Neural crest cell (in vitro differentiated cells): ENCODE measurements at places on chromosomes 5 and 9. TPM values are rescaled to one million over a fixed set of nuclear protein-coding genes. Genes with fewer than 3 reads are reported as not detected.

GRCh38 chr9:114805670-114806525 lies at the start of gene TNFSF15:
TSS of gene TNFSF15 (minus strand) at chr9:114806039. CDS start at chr9:114806012, 27 bp downstream.
- no peak within 1 kb of the TSS for H3K4me3 ChIP-seq
- no peak for DNase-seq
- H3K27me3 ChIP-seq: peaks cover 37% of the 10 kb centered on the region
- H3K4me1 ChIP-seq: peaks cover 16% of the 10 kb centered on the region
- H3K27ac ChIP-seq: no peak within 1 kb of the TSS

GRCh38 chr5:472076-472655 lies 29.2 kb downstream of the EXOC3 start:
- H3K4me1 ChIP-seq: peaks cover 7% of the 10 kb centered on the region
- H3K36me3 ChIP-seq: no peaks in the 10 kb centered on the region
- no peak overlapping the region for H3K27ac ChIP-seq
- peaks cover 27% of the 10 kb centered on the region for H3K27me3 ChIP-seq

DNA sequence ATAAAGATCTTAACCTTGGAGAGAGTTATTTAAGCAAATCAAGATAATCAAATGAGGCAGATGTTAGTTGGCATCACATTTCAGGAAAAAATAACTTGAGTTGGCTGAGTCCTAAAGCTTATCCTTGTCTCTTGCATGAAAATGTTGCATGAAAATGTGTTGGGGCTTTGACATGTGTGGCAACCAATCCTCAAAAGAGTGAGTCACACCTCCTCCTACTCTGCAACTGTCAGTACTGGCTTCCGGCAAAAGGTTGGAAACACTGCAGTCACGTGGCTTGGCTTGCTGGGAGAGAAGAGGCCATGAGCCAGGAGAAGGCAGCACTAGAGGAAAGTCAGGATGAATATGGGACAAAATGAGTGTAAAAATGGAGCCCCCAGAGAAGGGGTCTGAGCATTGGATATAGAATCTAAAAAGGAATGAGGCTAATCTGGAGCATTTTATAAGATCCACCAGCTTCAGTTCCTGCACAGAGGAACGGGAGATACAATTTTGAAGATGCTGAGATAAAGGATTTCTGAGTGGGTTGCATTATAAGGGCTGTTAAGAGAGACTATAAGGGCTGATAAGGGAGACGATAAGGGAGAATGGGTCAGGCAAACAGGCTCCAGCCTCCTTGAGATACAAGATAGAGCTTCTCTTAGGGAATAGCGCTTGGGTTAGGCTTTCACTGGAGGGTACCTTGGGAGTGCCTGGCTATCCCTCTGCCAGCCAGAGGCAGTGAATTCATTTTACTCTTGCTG lies 43.1 kb downstream of the SPATA31D1 start:
- H3K27ac ChIP-seq: no peak overlapping the region
- no peaks in the 10 kb centered on the region for H3K27me3 ChIP-seq
- DNase-seq: no peak
- no peaks in the 10 kb centered on the region for H3K36me3 ChIP-seq

- H3K4me1 ChIP-seq: peaks cover 50% of the 10 kb centered on the region
- H3K27me3 ChIP-seq: no peaks in the 10 kb centered on the region
- no peaks in the 10 kb centered on the region for H3K36me3 ChIP-seq
- no peak for DNase-seq
Measured at GRCh38 chr5:135393691-135394090, 5.3 kb downstream of the MACROH2A1 start.

GRCh38 chr5:44299394-44299793 lies 89.8 kb downstream of the FGF10 start:
- no peaks in the 10 kb centered on the region for H3K36me3 ChIP-seq
- H3K27me3 ChIP-seq: no peaks in the 10 kb centered on the region
- no peak overlapping the region for H3K4me3 ChIP-seq
- no peaks in the 10 kb centered on the region for H3K4me1 ChIP-seq
- DNase-seq: no peak

DNA sequence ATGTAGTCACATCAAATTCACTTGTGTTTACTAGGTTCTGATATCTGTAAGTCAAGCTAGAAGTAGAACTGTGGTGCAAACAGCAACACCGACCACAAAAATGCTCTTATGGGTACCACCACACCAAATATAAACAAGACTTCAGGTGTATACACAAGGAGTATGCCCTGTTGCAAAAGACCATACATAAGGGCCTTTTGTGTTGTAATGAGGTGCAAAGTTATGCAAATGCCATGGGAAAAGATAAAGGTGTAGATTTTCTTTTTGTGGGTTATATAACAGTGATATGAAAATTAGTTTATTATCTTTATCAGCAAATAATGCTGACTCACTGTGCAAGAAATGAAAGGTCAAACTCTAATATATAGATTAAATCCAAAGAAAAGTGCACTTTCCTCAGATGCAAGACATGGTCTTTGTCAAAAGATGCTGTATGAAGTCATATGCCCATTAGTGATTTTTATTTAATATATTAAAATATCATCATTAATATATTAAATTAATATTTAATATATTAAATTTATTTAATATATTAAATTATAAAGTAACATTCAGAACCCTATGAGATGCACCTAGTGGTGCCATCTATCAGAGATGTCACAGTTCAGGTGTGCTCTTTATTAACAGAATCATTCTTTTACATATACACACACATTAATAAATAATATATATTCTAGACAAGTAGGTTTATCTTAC lies 26.7 kb upstream of the ALDH1A1 start:
- DNase-seq: no peak
- peaks cover 6% of the 10 kb centered on the region for H3K4me1 ChIP-seq
- H3K27me3 ChIP-seq: no peaks in the 10 kb centered on the region
- no peaks in the 10 kb centered on the region for H3K36me3 ChIP-seq
- no peak overlapping the region for H3K4me3 ChIP-seq

- H3K4me3 ChIP-seq: peak overlapping the region; percentile 77
- no peak overlapping the region for H3K27ac ChIP-seq
- H3K36me3 ChIP-seq: peaks cover 5% of the 10 kb centered on the region
- peaks cover 93% of the 10 kb centered on the region for H3K27me3 ChIP-seq
- peaks cover 18% of the 10 kb centered on the region for H3K4me1 ChIP-seq
- peak; percentile 6 for DNase-seq
Measured at GRCh38 chr5:80960531-80961375, 590 bp downstream of the RASGRF2 start.

GRCh38 chr5:146644831-146645230 lies 128.8 kb upstream of the GPR151 start:
- H3K36me3 ChIP-seq: no peaks in the 10 kb centered on the region
- no peak overlapping the region for H3K27ac ChIP-seq
- DNase-seq: no peak
- H3K4me3 ChIP-seq: no peak overlapping the region
- no peaks in the 10 kb centered on the region for H3K27me3 ChIP-seq

DNA sequence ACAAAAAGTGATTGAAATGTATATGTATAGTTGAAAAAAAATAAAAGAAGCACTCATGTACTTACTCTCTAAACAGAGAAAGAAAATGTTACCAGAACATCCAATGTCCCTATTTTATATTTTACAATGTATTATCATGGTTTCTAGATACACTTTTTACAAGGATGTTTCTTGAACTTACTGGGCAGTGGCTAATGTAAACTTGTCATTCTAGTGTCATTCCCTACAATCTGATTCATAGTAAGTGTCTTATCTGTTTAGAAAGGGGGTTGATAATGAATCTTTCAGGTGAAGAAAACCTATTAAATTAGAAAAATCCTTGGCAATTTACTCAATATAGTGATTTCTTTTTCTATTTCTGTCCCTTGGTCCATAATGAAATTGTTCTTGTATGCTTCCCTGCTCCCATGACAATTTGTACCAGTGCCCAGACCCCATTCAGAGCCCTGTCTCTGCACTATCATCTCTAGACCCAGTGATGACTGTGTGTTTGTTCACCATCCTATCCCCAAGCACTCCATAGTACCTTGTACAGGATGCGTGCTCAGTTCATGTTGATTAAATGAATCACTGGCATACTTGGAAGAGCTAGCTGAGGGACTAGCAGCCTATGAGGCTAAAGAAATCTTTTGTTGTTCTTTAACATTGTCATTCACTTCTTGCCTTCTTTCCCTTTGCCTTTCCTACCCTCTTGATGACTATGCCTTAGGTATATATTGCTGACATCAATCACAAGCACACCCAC lies 101.2 kb downstream of the HMHB1 start:
- H3K27ac ChIP-seq: no peak overlapping the region
- peaks cover 4% of the 10 kb centered on the region for H3K27me3 ChIP-seq
- H3K4me3 ChIP-seq: no peak overlapping the region
- DNase-seq: no peak
- no peaks in the 10 kb centered on the region for H3K4me1 ChIP-seq
- H3K36me3 ChIP-seq: no peaks in the 10 kb centered on the region

DNA sequence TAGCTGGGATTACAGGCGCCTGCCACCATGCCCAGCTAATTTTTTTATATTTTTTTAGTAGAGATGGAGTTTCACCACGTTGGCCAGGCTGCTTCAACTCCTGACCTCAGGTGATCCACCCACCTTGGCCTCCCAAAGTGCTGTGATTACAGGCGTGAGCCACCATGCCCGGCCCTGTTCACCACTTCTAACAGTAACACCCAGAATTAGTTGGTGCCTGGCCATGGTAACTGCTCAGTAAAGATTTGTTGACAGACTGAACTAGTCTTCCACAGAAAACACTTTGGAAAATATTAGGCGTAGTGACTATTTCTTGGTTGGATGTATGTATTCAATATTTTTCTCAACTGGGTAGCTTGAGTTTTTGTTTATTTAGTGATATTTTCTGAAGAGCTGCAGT lies 24.0 kb downstream of the TUT7 start:
- DNase-seq: no peak
- H3K27me3 ChIP-seq: no peaks in the 10 kb centered on the region
- peaks cover 20% of the 10 kb centered on the region for H3K36me3 ChIP-seq

- no peaks in the 10 kb centered on the region for H3K27me3 ChIP-seq
- peak overlapping the region; percentile 69 for H3K27ac ChIP-seq
- no peak overlapping the region for H3K4me3 ChIP-seq
- DNase-seq: no peak
- H3K36me3 ChIP-seq: peaks cover 9% of the 10 kb centered on the region
- H3K4me1 ChIP-seq: peaks cover 48% of the 10 kb centered on the region
Measured at GRCh38 chr5:116455061-116455460, 119.6 kb downstream of the SEMA6A start.

DNA sequence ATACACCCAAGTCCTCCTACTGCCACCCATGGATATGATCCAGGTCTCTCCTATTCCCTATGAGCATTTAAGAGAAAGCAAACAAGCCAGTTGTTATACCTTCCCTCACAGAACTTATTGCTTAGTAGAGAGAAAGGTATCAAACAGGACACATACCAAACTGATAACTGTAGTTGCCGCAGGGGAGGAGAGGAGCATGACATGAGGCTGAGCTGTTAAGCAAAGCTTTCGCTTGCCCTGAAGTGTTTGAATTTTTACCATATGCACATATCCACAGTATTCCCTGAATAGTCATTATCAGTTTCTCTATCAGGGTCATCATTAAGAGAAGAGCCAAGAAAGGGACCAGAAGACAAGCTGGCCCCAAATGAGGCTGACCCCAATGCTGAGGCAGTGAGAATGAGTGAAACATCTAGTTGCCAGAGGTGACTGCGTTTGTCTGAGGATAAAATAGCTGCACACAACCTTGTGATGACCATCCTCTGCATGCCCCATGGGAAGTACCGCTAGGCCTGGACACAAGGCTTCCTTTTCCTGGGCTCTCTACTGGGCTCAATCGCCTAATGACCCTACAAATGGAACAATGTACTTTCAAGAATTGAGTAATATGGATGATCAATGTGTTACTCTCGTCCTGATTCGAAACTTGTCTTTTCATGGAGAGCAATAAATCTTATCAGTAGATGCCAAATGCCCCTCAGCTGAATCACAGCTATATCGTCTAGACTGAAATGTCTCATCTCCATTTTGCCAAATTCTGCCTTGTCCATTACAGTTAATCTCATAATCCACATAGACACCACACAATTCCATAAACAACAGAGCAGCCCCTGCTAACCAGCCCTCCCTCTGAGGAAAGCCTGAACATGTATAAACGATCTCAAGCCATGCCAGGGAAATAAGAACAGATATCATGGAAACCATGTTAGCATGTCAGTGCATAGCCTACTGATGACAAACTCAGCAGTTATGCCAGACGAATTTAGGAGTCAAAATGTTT lies 4.3 kb upstream of the IFNK start:
- H3K27ac ChIP-seq: no peak overlapping the region
- H3K27me3 ChIP-seq: no peaks in the 10 kb centered on the region
- H3K36me3 ChIP-seq: peaks cover 14% of the 10 kb centered on the region
- H3K4me1 ChIP-seq: peaks cover 14% of the 10 kb centered on the region
- H3K4me3 ChIP-seq: no peak overlapping the region

DNA sequence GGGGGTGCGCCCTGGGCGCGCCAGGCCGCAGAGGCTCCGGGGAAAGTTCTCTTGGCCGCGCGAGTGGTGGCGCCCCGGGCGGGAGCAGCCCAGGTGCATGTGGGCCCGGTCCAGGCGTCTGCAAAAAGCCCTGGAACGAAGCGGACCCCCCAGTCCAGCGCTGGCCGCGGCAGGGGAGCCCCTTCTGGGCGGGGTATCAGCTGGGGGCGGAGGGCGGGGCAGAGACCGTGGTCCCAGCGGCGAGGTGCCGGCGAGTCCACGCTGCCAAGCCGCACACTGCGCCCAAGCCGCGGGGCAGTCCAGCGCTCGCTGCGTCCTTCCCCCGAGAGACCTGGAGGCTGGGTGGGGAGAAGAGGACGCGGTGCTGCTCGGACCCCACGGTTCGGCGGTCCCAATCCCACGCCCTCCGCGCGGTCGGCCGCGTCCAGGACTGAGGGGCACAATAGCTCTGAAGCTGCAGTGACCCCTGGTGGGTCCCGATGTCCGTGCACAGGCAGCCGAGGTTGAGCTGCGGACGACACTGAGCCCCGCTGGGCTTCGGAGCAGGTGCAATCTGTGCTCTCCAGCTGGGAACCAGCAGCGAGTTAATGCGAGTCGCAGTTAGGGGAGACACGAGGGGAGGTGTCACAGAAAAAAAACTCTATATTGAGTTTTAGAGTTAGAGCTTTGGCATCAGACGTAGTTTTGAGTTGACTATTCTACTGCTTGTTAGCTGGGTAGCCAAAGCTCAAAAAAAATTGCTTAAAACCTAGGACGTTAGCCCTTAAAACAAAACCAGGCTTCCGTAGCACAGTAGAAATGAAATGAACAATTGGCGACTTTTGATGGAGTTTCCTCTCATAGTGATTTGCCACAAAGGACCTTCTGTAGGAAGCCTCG lies 1.1 kb upstream of the EPB41L4A start:
- peak overlapping the region; percentile 88 for H3K4me3 ChIP-seq
- H3K4me1 ChIP-seq: peaks cover 14% of the 10 kb centered on the region
- H3K27ac ChIP-seq: no peak overlapping the region
- H3K27me3 ChIP-seq: peaks cover 74% of the 10 kb centered on the region
- H3K36me3 ChIP-seq: no peaks in the 10 kb centered on the region

The HACD4 gene
- 0.72 and 0.75 TPM in 2 replicates for total RNA-seq

The ANKRD31 gene
- total RNA-seq: 0.39 and 0.51 TPM in 2 replicates

The NFIB gene
- 2.9 and 3.7 TPM in 2 replicates for total RNA-seq

The LRRC19 gene
- total RNA-seq: not detected in 2 replicates

The DBH gene
- total RNA-seq: 0.59 and 0.75 TPM in 2 replicates

The FOXD4 gene
- 0.36 and 0.77 TPM in 2 replicates for total RNA-seq

The SPARC gene
- 422 and 435 TPM in 2 replicates for total RNA-seq
